ENCODE measurements at places on chromosomes 3 and 15. TPM values are rescaled to one million over a fixed set of nuclear protein-coding genes. Genes with fewer than 3 reads are reported as not detected.

Gene A4GNT
- total RNA-seq: not detected

Gene IQCH
- 2.6 TPM for total RNA-seq

Gene PCYT1A
- total RNA-seq: 108 TPM

Gene TMCO5A
- not detected for total RNA-seq

Gene PLSCR2
- total RNA-seq: not detected

Gene CNTN6
- total RNA-seq: not detected

Gene ISLR2
- total RNA-seq: 8.7 TPM

Gene LRTM1
- total RNA-seq: not detected

Gene EFHB
- total RNA-seq: 0.76 TPM

Gene LRRC2
- 144 TPM for total RNA-seq

Gene MGA
- 43.3 TPM for total RNA-seq

Gene ANKRD63
- not detected for total RNA-seq

All from heart right ventricle (tissue), 16 donors.